ENCODE measurements at places on chromosomes 16 and 17.

- no peak for DNase-seq
- H3K4me3 ChIP-seq, result no peak overlapping the region
These were observed 28.2 kb downstream of the B9D1 start for GRCh38 chr17:19334331-19334730.

- peaks cover 11% of the 10 kb centered on the region for H3K27me3 ChIP-seq
- H3K4me1 ChIP-seq, result peaks cover 29% of the 10 kb centered on the region
- H3K36me3 ChIP-seq, result no peaks in the 10 kb centered on the region
- H3K4me3 ChIP-seq, result no peak overlapping the region
These were observed 4.0 kb upstream of the ABCC3 start for GRCh38 chr17:50630524-50631194.

DNA sequence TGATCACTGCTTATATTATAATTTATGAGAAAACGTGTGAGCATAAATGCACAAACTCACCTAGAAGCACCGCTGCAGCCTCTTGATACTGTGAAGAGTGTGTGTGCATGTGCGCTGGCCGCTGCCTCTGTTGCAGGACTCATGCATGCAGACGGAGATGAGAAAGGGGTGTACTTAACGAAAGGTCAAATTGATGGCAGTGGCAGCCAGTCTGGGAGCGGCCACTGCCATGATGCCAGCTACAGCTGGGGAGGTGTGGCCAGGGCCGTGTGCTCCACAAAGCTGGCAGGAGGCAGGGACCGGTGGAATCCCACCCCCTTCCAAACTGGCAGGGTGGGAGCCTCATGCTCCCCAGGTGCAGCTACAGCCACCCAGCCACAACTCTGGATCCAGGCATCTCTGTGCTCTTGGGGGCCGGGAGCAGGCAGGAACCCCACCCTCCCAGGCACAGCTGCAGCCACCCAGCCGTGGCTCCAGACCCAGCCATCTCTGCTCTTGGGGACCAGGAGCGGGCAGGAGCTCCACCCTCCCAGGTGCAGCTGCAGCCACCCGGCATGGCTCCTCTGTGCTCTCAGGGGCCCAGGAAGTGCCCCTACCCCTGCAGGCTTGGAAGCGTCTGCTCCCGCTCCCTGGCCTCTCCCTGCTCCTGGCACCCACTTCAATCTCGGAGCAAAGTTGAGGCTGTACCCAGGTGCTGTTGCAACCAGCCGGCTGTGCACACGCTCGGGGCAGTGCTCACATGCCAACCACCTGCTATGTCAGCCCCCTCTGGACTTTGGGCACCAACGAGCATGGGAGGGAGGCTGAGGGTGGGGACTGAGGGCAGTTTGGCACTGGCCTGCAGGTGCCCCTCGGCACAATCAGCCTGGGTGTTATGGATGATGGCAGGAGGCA is 77.5 kb upstream of the CHMP6 start:
- H3K4me1 ChIP-seq, result no peaks in the 10 kb centered on the region
- H3K36me3 ChIP-seq, result peaks cover 9% of the 10 kb centered on the region
- no peak overlapping the region for H3K4me3 ChIP-seq
- no peaks in the 10 kb centered on the region for H3K27me3 ChIP-seq

- H3K27ac ChIP-seq, result no peak overlapping the region
- peaks cover 29% of the 10 kb centered on the region for H3K27me3 ChIP-seq
- no peak overlapping the region for H3K4me3 ChIP-seq
- no peak for DNase-seq
- H3K36me3 ChIP-seq, result no peaks in the 10 kb centered on the region
- H3K4me1 ChIP-seq, result peaks cover 14% of the 10 kb centered on the region
These were observed 8.5 kb downstream of the ALOXE3 start for GRCh38 chr17:8109661-8110455.

DNA sequence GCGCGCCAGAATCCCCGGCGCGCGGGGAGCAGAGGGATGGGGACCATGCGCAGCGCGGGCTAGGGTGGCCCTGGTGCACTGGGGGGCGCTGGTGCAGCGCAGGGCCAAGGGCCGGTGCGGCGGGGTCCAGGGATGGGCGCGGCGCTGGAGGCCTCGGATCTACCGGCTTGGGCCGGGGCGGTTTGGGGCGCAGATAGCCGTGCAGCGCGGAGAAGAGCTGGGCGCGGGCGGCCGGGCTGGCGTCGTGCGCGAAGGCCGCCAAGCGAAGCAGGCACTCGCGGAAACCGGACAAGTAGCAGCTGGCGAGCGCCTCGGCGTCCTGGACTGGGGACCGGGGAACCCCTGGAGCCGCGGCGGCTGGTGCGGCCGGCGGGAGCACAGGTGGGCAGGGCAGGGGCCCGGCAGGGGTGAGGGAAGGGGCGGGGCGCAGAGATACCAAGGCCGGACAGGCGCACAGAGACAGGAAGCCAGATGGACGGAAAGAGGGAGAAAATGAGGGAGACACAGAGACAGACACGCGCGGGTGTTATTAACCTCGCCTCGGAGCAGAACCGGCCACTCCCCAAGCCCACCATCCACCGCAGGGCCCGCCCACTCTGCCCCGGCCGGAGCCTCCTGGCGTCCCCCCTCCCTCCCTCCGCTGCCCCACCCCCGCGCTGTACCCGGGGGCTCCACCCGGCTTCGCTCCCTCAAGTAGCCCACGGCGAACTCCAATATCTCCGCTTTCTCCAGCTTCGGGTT is 2.1 kb downstream of the HES7 start:
- H3K4me1 ChIP-seq, result peaks cover 76% of the 10 kb centered on the region
- H3K27ac ChIP-seq, result peak overlapping the region; percentile 52
- peak; percentile 54 for DNase-seq
- no peaks in the 10 kb centered on the region for H3K36me3 ChIP-seq

DNA sequence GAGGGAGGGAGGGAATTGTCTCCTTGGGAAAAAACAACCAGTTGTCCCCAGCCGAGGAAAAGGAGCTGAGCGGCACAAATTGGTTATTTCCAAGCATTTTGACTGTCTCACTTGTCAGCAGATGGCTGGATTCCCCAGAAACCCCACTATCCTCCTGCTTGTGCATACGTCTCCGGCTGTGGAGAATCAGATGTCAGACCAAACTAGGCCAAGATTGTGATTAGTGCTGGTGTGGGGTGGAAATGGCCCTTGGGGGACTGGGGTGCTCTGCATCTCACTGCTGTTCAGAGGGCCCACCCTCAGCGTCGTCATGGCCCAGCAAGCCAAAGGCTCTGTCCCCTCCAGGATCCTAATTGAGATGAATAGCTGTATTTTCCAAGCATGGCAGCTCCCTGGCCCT is 131.7 kb upstream of the HSBP1 start:
- no peak overlapping the region for H3K27ac ChIP-seq
- DNase-seq, result no peak
- no peaks in the 10 kb centered on the region for H3K4me1 ChIP-seq
- H3K36me3 ChIP-seq, result no peaks in the 10 kb centered on the region

- peak; percentile 7 for DNase-seq
- no peaks in the 10 kb centered on the region for H3K36me3 ChIP-seq
- H3K4me3 ChIP-seq, result peak within 1 kb of the TSS; percentile 99
- H3K27ac ChIP-seq, result peak within 1 kb of the TSS; percentile 84
- H3K4me1 ChIP-seq, result peaks cover 13% of the 10 kb centered on the region
These were observed at the start of gene ACSF3 for GRCh38 chr16:89093602-89094251. Gene ACSF3 (plus strand): TSS chr16:89093852. CDS start chr16:89100682, 6,830 bp downstream.

DNA sequence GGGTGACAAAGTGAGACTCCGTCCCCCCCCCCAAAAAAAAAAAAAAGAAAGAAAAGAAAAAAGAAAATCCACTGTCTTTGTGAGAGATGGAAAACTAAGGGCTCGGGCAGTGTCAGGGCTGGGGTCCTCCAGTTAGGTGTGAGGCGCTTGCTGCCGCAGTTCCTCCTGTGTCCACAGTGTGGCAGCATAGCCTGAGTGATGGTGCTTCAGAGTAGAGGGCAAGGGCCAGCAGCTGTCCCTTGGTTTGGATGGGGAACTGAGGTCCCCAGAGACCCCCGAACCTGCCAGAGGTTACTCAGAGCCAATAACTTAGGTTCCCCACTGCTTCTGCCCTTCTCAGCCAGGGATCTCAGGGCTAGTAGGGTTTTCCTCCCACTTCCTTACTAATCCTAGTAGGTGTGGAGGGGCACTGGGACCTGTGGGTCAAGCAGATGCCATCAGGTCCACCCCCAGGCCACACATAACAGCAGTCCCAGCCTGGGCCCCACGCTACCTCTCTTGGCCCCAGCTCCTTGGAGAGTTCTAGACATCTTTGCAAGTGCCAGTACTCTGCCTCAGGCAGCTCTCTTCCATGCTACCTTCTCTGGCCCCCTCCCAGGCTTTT is 7.9 kb upstream of the LLGL1 start:
- no peaks in the 10 kb centered on the region for H3K36me3 ChIP-seq
- DNase-seq, result peak; percentile 42
- peaks cover 26% of the 10 kb centered on the region for H3K4me1 ChIP-seq
- H3K27me3 ChIP-seq, result no peaks in the 10 kb centered on the region

DNA sequence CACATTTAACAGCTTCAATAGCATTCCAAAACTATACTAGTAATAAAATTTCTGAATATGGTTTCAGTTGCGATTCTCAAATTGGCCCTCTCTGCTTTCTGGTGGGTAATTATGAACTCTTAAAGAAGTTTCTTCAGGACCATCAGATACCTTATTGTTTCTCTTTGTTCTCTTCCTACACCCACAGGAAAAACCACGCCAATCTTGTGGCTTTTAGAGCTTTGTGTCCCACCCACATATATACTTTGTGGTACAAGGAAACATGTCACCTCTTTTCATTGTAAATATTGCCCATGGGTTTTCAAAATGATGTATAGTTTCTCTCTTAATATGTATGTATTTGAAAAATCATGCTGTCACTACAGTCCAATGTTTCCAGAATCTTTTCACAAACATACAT is 12.1 kb downstream of the ABCA9 start:
- H3K4me3 ChIP-seq, result no peak overlapping the region
- no peaks in the 10 kb centered on the region for H3K27me3 ChIP-seq
- no peak for DNase-seq
- no peak overlapping the region for H3K27ac ChIP-seq
- H3K4me1 ChIP-seq, result no peaks in the 10 kb centered on the region
- no peaks in the 10 kb centered on the region for H3K36me3 ChIP-seq

GRCh38 chr16:80025236-80025635 is 424.7 kb upstream of the MAF start:
- H3K27me3 ChIP-seq, result peaks cover 3% of the 10 kb centered on the region
- H3K36me3 ChIP-seq, result no peaks in the 10 kb centered on the region
- peaks cover 34% of the 10 kb centered on the region for H3K4me1 ChIP-seq
- H3K4me3 ChIP-seq, result no peak overlapping the region
- no peak overlapping the region for H3K27ac ChIP-seq

DNA sequence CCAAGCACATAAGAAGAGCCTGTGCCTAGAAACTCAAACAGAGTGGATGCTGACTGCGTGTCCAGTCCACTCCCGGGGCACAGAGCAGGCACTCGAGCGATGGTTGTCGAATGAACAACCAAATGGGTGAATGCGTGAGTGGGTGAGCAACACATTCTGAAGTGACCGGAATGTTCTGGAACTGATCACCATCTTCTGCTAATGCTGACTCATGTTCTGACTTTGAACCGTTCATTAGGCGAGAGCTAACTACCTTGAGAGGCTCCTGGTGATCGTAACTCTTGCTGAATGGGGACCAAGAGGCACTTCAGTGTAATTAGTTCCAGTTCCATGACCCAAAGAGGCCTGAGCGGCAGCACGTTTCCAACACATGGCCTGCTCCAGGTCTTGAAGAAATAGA is 37.9 kb downstream of the IRF8 start:
- no peak overlapping the region for H3K4me3 ChIP-seq
- no peak for DNase-seq
- no peaks in the 10 kb centered on the region for H3K36me3 ChIP-seq
- H3K27me3 ChIP-seq, result peaks cover 65% of the 10 kb centered on the region

DNA sequence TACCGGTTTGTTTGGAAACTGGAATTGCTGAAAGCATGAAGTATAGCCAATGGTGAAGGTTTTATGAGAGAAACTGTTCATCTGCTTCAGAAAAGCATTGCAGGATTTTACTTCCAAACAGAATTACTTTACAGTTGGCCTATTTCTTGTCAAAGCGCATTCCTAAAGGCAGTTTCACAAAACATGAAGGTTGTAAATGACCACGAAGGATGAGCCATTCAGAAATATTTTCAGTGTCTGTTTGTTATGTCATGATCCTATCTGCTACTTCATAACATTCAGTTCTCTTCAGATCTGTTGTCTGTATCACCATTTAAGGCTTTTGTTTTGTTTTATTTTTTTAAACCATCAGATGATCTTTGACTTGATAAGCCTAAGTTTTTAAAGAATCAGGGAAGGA is 45.7 kb downstream of the AATF start:
- H3K4me3 ChIP-seq, result no peak overlapping the region
- H3K36me3 ChIP-seq, result peaks cover 44% of the 10 kb centered on the region
- peak; percentile 72 for DNase-seq
- H3K27me3 ChIP-seq, result no peaks in the 10 kb centered on the region

DNA sequence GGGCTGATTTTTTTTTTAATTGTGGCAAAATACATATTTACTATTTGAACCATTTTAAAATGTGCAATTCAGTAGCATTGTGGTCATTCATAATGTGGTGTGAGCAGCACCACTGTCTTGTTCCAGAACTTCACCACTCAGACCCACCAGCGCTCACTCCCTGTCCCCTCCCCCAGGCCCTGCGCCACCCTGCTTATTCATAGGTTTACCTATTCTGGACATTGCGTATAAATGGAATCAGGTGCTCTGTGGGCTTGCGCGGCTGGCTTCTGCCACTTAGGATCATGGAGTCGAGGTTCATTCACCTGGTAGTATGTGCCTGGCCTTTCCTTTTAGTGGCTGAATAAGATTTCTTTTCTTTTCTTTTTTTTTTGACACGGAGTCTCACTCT is 59.4 kb downstream of the NT5M start:
- peaks cover 43% of the 10 kb centered on the region for H3K27me3 ChIP-seq
- no peak overlapping the region for H3K4me3 ChIP-seq
- H3K4me1 ChIP-seq, result no peaks in the 10 kb centered on the region
- no peak overlapping the region for H3K27ac ChIP-seq

- H3K4me3 ChIP-seq, result no peak overlapping the region
- no peak for DNase-seq
- H3K27me3 ChIP-seq, result no peaks in the 10 kb centered on the region
- no peak overlapping the region for H3K27ac ChIP-seq
These were observed 55.5 kb downstream of the COX10 start for GRCh38 chr17:14124854-14125253.

DNA sequence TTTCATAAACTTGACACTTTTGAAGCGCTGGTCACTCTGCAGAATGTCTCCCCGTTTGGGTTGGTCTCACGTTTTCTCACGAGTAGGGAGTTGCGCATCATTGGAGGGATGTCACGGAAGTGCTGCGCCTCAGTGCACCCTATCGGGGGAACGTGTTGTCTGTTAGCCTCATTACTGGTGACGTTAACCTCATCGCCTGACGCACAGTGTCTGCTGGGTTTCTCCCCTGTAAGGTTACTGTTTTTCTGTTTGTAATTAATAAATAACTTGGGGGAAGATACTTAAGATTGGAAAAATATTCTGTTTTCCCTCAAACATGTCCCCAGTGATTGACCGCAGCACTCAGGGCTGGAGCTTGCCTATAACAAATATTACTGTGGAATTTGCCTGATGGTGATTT is 26.7 kb downstream of the VAC14 start:
- peaks cover 54% of the 10 kb centered on the region for H3K4me1 ChIP-seq
- H3K27ac ChIP-seq, result no peak overlapping the region
- peaks cover 10% of the 10 kb centered on the region for H3K27me3 ChIP-seq

- DNase-seq, result no peak
- H3K27ac ChIP-seq, result no peak overlapping the region
- peaks cover 20% of the 10 kb centered on the region for H3K27me3 ChIP-seq
- H3K36me3 ChIP-seq, result no peaks in the 10 kb centered on the region
These were observed 25.1 kb downstream of the FA2H start for GRCh38 chr16:74749291-74750055.
